ENCODE measurements at places on chromosomes 2 and 18. TPM values are rescaled to one million over a fixed set of nuclear protein-coding genes. Genes with fewer than 3 reads are reported as not detected.

DNA sequence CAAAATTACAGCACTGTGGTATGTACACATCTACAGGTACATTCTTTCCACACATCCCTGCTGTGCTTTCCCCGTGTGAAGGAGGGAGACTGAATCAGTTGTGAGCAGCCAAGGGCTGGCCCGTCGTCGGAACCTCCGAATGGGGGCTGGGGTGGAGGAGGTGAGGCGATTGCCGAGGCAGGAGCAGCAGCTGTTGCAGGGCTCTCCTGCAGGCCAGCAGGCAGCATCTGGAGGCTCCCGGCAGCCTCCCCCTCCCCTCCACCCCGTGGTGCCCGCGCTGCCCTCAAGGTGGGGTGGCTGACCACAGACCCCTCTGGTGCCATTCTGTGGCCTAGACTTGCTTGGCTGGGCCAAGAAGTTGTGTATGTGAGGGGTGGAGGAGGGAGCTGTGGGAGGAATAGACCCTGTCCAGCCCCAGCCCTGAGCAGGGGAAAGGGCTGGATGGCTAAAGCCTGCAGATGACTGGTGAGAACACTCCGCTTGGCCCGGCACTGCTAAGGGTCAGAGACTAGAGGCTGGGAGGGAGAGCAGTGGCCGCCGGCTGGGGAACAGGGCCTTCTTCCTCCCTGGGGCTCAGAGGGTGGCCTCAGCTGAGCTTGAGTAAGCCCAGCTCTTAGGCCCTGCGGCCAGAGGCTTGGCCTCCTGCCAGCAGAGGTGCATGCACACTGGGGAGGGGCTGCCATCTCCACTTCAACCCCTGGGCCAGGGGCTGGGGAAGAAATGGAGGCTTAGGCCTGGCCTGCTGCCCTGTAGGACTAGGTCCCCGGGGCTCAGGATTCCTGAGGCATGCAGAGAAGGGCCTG lies 7.6 kb downstream of the STAMBP start:
- H3K4me3 ChIP-seq, result no peak overlapping the region
- no peak overlapping the region for H3K27ac ChIP-seq
- H3K4me1 ChIP-seq, result peaks cover 8% of the 10 kb centered on the region
- H3K27me3 ChIP-seq, result no peaks in the 10 kb centered on the region
- no peak for DNase-seq
- H3K36me3 ChIP-seq, result 0 out of 2 replicates have a peak, but pooled peaks cover 5% of the 10 kb centered on the region

DNA sequence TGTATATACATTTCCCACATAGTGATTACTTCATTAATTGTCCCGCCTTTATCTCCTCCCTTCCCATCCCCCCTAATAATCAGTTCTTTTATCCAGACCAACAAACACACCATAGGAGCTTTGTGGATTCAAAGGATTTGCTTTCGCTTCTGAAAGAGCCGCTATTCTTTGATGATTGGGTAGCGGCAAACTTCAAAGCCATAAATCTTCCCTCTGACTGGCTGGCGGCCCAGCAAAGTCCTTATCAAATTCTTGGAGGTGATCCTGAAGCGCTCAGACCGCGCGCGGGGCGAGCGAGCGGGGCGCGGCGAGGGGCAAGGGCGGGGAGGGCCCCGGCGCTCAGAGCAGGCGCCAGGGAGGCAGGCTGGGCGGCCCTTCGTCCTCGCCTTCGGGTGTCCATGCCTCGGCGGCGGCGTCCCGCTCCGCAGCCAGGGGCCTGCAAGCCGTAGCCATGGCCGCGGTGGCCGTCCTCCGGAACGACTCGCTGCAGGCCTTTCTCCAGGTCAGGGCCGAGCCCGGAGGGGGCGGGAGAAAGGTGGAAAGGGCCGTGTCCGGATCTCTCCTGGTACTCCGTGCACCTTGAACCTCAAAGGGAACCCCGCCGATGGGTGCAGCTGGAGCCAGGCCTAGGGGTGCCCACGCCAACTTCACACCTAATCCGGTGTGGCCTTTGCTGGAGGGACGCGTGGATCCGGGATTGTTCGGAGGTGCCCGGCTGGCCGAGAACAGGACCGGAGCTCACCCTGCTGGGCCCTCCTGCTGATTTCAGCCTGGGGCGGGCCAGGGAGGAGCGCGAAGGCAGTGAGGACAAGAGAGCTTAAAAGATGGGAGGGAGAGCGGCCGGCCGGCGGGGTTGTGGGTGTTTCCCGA lies at the start of gene SP5:
TSS of gene SP5 (plus strand) at position 276 of the 870 bp plus-strand sequence. CDS start at position 452, 176 bp downstream.
- no peaks in the 10 kb centered on the region for H3K36me3 ChIP-seq
- peak within 1 kb of the TSS; percentile 64 for H3K4me3 ChIP-seq
- no peaks in the 10 kb centered on the region for H3K4me1 ChIP-seq
- peak; percentile 50 for DNase-seq
- no peak within 1 kb of the TSS for H3K27ac ChIP-seq

Gene B3GNT7
- total RNA-seq, result under 0.01 TPM

DNA sequence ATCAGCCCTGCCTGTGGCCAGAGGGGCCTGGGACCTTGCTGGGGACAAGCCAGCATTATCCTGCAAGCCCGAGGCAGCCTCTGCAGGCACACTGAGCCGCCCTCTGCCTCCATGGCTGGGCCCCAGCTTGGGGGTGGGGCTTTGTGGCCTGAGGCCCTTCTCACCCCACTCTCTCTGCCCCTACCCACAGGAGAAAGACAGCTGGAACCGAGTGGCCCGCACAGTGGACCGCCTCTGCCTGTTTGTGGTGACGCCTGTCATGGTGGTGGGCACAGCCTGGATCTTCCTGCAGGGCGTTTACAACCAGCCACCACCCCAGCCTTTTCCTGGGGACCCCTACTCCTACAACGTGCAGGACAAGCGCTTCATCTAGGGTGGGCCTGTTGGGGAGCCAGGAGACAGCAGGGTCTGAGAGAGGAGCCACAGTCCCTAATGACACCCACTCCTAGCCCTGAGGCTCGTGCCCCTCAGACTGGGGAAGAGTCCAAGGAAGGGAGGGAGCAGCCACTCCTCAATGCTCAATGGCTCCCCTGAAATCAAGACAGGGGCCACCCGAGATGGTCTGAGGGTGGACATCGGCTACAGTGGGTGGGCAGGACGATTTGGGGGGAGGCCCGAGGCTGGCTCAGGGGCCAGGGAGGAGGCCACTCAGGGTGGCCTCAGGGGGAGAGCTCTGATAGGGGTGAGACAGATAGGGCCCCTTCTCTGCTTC lies 4.4 kb upstream of the CHRNG start:
- H3K4me1 ChIP-seq, result no peaks in the 10 kb centered on the region
- no peaks in the 10 kb centered on the region for H3K36me3 ChIP-seq
- H3K27ac ChIP-seq, result no peak overlapping the region
- H3K4me3 ChIP-seq, result no peak overlapping the region
- DNase-seq, result no peak

- H3K4me3 ChIP-seq, result no peak overlapping the region
Measured at GRCh38 chr18:59123588-59124369, 15.9 kb upstream of the SEC11C start.

Data from GM23248 (cell line).